ENCODE measurements at places on chromosomes 6 and 20. TPM values are rescaled to one million over a fixed set of nuclear protein-coding genes. Genes with fewer than 3 reads are reported as not detected.

DNA sequence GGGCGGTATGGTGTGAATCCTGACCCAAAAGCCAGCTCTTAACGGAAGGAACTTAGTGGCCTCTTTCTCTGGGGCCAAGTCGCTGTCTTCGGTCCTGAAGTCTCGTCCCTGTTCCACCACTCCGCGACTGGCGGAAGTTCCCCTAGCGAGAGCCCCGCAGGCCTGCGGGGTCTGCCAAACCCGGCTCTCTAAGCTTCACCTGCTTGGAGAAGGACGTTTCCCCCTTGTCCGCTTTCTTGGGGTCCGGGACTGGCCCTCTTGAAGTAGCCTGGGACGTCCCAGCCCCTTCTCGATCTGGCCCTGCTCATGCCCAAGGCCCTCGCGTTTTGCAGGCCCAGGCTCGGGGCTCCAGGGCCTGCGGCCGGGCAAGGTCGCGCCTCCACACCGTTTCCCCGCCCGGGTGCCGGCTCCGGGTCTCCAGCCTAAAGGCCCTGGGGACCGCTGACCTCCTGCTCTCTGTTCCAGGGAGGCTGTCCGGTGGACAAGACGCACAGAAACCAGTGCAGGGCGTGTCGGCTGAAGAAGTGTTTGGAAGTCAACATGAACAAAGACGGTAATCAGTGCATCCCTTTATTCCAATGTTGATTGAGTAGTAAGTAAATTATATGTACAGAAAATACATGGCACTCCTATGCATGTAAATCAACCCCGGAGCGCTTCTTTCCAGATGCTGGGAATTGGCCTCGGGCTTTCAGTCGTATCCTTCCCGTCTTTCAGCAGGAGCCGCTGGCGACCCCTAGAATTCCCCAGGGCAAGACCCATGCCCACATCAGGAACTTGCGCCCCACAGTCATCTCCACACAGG, 8.8 kb downstream of the NR2E1 start:
- DNase-seq = no peak

The STMN3 gene
- total RNA-seq = 11.7 TPM

The GNAS-AS1 gene
- not detected for total RNA-seq

DNA sequence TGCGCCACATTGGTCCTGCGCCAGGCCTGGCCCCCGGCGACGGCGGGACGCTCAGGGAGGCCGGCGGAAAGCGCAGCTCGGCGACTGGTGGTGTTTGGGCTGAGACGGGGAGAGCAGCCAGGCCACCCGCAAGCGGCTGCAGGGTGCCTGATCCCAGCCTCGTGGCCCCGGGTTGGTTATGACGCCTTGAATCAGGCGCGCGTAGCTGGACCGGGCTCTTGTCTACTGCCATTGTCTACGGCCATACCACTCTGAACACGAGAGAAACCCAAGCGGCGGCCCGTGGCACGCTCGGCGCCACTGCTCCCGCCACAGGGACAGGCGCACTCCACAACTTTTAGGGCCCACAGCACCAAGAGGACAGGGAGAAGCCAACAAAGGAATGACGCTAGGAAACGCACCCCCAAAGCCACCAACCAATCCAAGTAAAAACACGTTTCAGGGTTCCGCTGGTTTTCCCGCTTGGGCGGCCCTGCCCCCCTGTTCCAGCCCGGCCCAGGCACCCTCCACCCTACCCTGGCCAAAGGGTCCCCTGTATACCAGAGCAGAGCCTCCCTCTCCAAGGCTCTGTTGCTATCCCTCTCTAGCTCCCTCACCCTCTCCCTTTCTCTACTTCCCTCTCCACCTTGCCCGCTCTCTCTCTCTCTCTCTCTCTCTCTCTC, 1849.3 kb upstream of the DEFB115 start:
- DNase-seq = no peak

- DNase-seq = peak; percentile 90
Measured at GRCh38 chr6:30678964-30679726, 6.3 kb upstream of the DHX16 start.
